ENCODE measurements at places on chromosomes 6 and 20.

DNA sequence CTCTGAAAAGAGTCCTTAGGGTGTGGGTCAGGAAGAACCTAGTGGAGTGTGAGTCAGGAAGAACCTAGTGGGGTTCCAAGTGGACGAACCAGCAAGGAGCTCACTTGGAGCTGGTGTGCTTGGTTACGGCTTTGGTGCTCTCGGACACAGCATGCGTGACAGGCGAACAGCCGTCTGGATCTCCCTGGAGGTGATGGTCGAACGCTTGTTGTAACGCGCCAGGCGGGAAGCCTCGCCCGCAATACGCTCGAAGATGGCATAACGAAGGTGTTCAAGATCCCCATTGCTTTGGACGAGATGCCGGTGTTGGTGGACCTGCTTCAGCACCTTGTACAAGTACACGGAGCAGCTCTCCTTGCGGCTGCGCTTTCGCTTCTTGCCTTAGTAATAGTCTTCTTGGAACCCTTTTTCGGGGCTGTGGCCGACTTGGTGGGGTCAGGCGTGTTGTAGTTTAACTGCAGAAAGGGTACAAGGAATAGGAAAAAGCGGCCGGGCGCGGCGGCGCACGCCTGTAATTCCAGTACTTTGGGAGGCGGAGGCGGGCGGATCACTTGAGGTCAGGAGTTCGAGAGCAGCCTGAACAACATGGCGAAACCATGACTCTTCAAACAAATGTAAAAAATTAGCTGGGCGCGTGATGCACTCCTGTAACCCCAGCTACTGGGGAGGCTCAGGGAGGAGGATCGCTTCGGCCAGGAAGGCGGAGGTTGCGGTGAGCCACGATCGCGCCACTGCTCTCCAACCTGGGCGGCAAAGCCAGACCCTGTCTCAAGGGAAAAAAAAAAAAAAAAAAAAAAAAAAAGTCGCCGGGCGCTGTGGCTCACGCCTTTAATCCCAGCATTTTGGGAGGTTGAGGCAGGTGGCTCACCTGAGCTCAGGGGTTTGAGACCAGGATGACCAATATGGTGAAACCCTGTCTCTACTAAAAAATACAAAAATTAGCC, 48.0 kb downstream of the OR2B2 start:
- peak; percentile 37 for DNase-seq

GRCh38 chr20:61633004-61633403, 380.9 kb downstream of the CDH4 start:
- DNase-seq, result no peak

DNA sequence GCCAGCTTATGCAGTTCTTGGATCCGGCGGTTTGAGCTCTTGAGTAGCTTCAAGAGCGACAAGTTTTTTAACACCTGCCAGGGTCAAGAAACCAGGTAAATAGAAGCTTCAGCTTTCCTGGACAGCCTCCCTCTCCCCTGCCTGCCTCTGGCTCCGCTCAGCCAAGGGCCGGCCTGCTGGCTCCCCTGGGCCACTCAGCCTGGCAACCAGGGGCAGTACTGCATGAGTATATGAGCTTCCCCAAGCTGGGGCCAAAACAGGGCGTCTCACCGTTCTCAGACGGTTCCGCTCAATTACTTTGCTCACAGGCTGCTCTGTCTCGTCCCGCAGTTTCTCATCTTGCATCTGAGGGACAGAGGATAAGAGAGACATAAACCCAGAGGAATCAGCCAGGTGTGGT, 856 bp downstream of the TP53TG5 start:
- no peak for DNase-seq

GRCh38 chr6:54072635-54073313, 38.5 kb upstream of the MLIP start:
- DNase-seq, result no peak

GRCh38 chr6:144090384-144090783, 5.0 kb downstream of the SF3B5 start:
- no peak for DNase-seq

- DNase-seq, result no peak
Observed at GRCh38 chr6:77055711-77056110, 407.6 kb downstream of the HTR1B start.

DNA sequence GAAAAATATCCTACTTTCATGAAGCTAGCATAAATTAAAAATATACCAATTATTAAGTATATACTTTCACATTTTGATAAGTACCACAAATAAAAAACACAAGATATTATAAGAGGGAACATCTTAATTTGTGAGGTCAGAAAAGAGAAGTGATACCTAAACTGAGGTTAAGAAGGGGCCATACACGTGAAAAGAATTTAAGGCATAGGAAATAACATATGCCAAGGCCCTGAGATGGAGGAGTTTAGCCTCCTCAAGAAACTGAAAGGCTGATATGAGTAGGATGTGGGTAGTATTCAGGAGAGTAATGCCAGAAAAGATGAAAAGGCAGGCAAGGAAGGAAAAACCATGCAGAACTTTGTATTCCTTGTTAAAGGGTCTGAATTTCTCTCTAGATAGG, 116.6 kb upstream of the HTR1E start:
- no peak for DNase-seq

DNA sequence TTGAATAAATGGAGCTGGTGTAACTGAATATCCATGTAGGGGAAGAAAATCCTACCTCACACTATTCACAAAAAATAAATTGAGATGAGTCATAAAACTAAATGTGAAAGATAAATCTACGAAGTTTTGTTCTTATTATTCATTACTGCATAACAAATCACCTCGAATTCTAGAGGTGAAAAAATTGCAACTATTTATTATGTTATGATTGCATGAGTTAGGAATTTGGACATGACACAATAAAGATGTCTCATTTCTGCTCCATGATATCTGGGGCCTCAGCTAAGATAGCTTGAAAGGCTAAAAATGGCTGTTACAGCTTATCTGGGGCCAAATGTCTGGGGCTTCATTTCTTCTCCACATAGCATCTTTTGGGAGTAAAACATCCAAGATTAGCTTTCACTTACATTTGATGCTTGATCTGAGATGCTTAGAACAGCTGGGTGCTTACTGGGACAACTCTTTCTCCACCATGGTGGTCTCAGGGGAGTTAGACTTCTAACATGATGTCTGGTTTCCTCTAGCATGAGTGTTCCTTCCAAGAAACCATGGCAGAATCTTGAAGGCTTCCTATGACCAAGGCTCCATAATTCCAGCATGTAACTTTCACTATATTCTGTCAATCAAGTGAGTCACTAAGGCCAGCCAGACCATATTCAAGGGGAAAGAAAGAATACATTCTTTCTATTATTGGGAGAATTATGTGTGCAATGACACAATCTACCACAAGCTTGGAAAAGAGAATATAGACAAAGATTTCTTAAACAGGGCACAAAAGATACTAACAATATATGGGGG, 30.1 kb downstream of the OR2B6 start:
- no peak for DNase-seq

DNA sequence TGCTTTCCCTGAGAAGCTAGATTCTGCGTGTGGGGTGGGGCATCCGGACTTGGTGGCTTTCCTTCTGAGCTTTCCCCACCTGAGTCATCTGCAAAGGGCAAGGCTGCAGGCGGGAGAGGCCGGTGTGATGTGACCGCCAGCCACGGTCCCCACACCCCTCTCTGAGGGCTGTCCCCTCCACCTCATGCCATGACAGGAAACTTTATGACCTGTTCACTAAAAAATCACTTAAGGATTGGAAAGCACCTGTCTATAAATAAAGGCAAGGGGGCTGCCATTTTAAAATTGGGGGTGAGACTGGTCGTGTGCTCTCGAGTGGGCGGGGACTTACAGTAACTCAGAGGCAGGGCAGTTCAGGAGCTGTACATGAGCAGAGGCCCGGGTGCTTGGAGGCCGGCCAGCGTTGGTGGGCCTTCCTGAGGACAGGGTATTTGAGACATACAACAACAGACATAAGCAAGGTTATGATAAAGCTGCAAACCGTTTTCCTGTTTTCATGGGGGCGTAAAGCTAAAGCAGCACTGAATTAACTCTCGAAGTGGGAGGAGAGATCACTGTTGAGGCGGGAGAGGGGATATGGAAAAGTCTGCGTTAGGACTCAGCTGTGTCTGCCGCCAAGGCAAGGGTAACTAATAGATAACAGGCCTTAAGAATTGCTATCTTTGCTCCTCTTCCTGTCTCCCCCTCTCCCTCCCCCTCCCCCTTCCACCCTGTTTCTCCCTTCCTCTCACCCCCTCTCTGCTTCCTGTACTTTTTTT, 16.1 kb upstream of the SERPINB1 start:
- peak; percentile 82 for DNase-seq

GRCh38 chr6:18206591-18206990, 51.4 kb downstream of the KDM1B start:
- no peak for DNase-seq

DNA sequence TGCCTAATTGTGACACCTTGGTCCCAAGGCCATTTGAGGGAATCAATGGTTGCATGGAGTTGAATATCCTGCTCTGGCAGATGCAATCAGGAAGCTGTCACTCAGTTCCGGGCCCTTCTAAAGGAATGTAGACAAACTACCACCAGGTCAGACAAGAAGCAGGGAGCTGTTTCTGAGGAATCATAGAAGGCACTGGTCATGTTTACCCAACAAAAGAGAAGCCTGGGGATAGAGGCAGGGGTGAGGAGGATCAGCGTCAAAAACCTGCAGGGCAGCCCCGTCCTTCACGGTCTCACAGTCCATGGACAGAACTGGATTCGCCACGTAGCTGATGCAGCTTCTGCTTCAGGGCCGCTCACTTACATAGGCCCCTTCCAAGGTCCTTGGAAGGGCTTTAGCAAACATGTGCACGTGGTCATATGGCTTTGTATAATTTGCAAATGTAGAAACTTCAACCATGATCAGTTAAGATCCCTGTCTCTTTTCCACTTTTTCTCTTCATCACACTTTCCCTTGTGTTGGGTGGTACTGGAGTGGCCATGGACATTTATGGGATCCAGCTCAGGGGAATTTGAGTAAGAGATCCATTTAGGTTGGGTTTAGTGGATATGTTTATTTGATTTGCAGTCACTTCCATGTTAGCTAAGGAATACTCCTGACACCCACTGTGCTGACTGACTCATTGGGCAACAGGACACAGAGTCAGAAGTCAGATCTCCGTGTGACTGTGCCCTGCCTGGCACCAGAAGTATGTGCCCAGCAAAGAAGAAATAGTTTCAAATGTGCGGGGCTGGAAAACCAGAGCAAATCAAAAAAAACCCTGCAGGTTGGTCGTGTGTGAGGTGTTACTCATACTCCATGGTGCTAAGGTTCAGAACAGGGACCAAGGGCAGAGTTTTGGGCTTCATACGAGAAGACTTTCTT, 60.0 kb upstream of the ZFAND3 start:
- no peak for DNase-seq

Measured in stimulated activated CD4-positive, alpha-beta T cell treated with anti-CD3 and anti-CD28 coated beads, Interleukin-2, amount 100 ng/mL, for 24 hours (primary cell).